Stimulated activated CD4-positive, alpha-beta T cell treated with anti-CD3 and anti-CD28 coated beads, Interleukin-1b, Interleukin-23, amount 100 ng/mL, for 48 hours (primary cell): ENCODE measurements at places on chromosomes 4 and X.

GRCh38 chr4:134470544-134470943 lies 269.0 kb upstream of the PABPC4L start:
- no peak for DNase-seq

GRCh38 chr4:184388106-184388505 lies 86.2 kb downstream of the IRF2 start:
- DNase-seq: no peak

GRCh38 chrX:118718737-118719136 lies 8.7 kb upstream of the IL13RA1 start:
- DNase-seq: no peak

- DNase-seq: no peak
Measured at GRCh38 chr4:132572210-132572609, 576.9 kb upstream of the PCDH10 start.

DNA sequence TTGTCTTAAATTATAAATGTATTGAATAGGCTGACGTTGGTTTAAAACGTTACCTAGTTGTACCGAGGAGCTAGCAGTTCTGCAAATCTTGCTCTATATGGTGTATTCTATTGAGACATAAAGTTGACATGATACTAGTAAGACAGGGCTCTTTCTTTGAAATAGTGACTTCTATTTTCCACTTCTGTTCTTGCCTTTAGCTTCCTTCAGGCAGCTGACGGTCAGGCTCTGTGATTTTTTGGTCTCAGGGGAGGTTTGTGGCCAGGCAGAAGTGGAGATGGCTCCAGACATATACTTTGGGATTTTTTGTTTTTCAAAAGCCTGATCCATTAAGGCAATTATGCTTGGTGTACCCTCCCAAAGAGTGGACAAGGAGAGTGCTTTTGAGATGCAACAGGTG lies 95.2 kb downstream of the SLC34A2 start:
- DNase-seq: no peak

- no peak for DNase-seq
Measured at GRCh38 chrX:119479845-119480244, 11.6 kb downstream of the SLC25A5 start.

- no peak for DNase-seq
Measured at GRCh38 chrX:134024686-134025377, 39.4 kb upstream of the GPC3 start.

GRCh38 chrX:102627640-102628039 lies 23.6 kb upstream of the GPRASP1 start:
- DNase-seq: no peak

GRCh38 chr4:24564488-24564887 lies 19.9 kb downstream of the DHX15 start:
- DNase-seq: no peak
